ENCODE measurements at places on chromosomes 1 and 21.

DNA sequence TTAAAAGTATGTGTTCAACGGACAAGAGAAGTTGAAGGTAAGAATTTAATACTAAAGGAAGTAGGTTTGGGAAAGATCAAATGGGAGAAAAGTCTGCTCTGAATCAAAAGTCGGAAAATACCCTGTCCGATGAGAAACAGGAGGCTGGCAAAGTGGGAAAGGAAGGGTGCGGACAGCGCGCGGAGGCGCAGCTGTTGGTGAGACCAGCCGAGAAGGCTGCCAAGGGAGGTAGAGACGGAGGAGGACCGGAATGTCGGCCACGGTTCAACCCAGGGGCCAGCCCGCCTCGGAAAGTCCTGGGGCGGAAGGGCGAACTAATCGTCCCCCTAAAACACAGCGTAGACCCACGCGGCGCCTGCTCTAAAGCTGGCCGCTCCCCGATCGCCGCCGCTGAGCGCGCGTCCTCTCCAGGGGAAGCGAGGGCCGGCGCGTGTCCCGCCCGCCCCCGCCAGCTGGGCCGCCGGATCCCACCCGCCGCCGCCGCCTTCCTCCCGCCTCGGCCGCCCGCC is 639 bp upstream of the SPATA1 start:
- DNase-seq: no peak

- no peak for DNase-seq
These were observed 3.1 kb upstream of the CDC14A start for GRCh38 chr1:100349246-100349645.

GRCh38 chr1:208178091-208178529 is 66.1 kb downstream of the PLXNA2 start:
- DNase-seq: no peak

DNA sequence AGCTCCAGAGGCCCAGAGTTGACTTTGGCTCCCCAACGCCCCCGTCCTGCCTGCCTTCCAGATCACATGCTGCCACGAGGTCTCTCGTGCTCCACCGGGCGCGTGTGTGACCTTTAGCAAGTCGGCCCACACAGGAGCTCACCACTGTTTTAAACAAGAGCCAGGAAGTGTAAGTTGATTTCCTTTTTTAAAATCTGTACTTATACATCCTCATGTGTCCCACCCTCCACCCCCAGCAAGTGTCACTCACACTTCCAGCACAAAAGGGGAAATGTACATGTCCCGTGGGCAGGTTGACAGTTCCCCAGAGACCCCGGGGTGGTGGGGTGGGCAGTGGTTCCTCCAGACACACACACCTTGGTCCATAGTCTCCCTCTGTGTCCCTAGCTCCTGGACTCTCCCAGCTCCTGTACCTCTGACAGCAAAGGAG is 84.4 kb downstream of the STUM start:
- no peak for DNase-seq

- DNase-seq: no peak
These were observed 27.9 kb downstream of the FAAP20 start for GRCh38 chr1:2166695-2167094.

DNA sequence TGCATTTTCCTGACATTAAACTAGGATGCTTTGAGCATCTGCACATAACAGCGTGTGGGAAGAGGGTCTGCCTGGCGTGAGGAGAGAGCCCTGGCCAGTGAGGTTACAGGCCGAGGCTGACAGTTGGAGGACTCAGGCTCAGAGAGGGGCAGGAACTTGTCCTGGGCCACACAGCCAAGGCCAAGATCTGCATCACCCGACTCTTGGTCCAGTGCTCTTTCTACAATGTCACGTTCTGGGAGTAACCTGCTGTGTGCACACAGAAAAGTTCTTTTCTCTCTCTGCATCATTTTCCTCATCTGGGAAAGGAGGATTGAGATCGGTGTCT is 42.8 kb upstream of the RUNX3 start:
- no peak for DNase-seq

GRCh38 chr1:38789498-38790169 is 69.9 kb downstream of the RRAGC start:
- DNase-seq: no peak

- no peak for DNase-seq
These were observed 176.7 kb downstream of the CRB1 start for GRCh38 chr1:197444755-197445154.

DNA sequence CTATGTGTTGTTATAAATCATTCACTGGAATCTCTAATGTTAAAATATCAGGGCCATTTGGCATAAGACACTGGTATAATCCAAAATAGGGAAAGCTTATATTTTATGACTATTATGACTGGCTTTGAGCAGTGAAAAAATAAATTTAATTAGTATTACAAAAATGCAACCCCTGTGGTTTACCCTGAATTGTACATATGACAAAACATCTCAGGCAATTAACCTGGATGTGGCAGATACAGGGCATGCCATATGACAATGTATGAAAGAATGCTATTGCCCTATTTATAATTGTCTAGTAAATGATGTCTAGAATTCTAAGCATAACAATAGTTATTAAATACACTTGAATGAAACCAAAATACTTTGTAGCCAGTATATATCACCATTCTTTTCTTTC is 532.5 kb upstream of the ADGRL4 start:
- DNase-seq: no peak

- no peak for DNase-seq
These were observed 486 bp upstream of the DSTYK start for GRCh38 chr1:205211839-205212536.

DNA sequence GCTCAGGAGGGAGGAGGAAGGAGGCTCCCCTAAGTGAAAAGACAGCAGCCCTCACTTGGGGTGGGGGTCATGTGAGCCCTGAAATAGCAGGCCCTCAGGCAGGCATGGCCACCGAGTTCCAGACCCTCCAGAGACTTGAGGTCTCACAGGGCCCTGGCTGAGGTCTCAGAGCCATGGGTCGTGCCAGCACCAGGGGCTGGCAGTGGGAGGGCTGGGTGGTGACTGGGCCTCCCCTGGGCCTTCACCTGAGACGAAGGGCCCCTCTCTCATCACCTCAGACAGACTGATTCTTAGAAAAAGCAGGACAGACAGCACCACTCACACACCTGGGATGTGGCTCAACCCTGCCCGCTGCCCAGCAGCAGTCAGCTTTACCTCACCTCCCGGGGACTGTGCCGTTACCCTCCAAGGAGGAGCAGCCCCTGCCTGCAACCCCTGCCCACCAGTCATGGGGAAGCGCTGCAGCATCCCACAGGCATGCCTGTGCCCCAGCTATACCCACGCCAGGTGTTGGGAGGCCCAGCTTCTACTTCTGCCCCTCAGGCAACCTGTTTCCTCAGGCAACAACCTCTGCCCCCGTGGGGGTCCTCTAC is 42.6 kb upstream of the LRP8 start:
- no peak for DNase-seq

- no peak for DNase-seq
These were observed 7.5 kb downstream of the SELENBP1 start for GRCh38 chr1:151364996-151365395.

GRCh38 chr21:25578056-25578961 is 29.0 kb downstream of the MRPL39 start:
- DNase-seq: peak; percentile 74

- no peak for DNase-seq
These were observed 64.8 kb downstream of the RPE65 start for GRCh38 chr1:68384872-68385411.

GRCh38 chr1:165603810-165604209 is 27.2 kb upstream of the MGST3 start:
- DNase-seq: no peak

GRCh38 chr1:58811303-58811702 is 27.5 kb upstream of the JUN start:
- no peak for DNase-seq

DNA sequence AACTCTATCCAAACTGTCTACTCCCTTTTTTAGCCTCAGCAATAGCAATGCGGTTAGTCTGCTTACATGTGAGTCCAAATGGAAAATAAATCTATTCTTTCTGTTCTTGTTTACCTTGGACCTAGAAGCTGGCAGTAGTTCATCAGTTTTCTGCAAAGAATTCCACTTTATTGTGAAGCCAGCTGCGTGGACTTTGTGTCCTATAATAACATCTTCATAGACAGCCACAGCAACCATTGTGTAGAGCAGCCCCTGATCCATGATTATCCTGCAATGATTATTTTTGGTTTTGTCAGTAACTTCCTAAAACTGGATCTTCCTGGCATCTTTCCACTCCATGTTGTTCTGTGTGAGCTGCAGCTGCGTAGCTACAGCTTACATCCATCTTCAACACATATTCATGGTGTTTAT is 408.7 kb downstream of the NUF2 start:
- DNase-seq: no peak

GRCh38 chr1:204409836-204410687 is 1.6 kb downstream of the PPP1R15B start:
- no peak for DNase-seq

DNA sequence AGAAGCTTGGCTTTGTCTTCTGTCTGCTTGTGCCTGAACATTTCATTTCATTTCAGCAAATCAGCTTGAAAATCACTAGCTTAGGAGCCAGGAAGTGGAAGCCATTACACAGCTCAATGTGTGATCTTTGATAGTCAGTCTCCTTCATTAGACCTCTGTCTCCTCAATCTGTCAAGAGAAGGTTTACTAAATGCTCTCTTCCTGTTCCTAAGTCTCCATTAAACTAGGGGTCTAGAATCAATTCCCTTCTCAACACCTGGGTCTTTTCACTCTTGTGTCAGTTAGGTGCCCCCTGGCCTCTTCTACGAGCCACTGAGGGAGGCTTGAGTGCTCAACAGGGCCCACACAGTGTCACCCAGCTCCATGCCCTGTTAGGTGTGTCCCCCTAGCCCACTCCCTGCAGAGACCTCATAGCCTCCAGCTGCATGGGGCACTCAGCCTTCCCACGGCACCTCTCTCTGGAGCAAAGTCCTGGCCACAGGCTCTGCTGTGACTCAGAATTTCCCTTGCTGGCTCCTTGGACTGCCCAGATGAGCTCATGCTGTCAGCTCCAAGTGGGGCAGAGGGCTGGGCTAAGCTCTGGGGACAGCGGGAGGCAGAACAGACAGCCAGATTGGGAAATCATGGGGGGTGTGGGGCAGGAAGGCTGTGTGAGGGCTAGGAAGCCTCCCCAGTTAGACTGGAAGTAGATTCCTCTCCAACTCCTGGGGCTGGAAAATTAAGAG is 115.7 kb upstream of the IPO9 start:
- DNase-seq: no peak

Measured in activated CD4-positive, alpha-beta T cell treated with anti-CD3 and anti-CD28 coated beads, Interleukin-2, amount 50 U/mL, for 16 hours (primary cell).